Amniotic stem cell (primary cell): ENCODE measurements at places on chromosomes 6 and 20.

- no peak for DNase-seq
Measured at GRCh38 chr6:114151064-114151690, 180.2 kb upstream of the HDAC2 start.

- no peak for DNase-seq
Measured at GRCh38 chr20:33445881-33446625, 2.5 kb upstream of the SNTA1 start.

- DNase-seq, result no peak
Measured at GRCh38 chr6:132210886-132211563, 190.2 kb downstream of the MOXD1 start.

GRCh38 chr20:2261046-2261485, 34.7 kb upstream of the TGM3 start:
- DNase-seq, result no peak

DNA sequence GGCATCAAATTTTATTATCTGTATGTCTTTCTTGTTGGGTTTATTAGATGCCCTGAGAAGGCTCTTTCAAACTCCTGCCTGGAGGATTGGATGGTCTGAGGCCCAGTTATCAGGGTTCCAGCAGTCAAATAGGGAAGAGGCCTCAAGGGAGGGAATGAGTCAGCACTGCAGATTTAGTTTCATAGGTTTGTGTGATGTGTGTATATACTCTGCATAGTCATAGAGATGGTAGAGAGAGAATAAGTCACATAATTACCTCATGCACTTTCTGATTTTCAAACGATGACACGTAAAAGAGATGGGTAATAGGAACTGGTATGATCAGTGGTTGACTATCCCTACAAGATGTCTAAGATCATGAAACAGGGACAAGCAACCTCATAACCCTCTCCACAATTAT, 82.1 kb downstream of the ADAT2 start:
- DNase-seq, result no peak

- no peak for DNase-seq
Measured at GRCh38 chr20:58612121-58612691, 38.9 kb upstream of the STX16 start.

- no peak for DNase-seq
Measured at GRCh38 chr6:169568314-169569087, 133.3 kb downstream of the WDR27 start.

DNA sequence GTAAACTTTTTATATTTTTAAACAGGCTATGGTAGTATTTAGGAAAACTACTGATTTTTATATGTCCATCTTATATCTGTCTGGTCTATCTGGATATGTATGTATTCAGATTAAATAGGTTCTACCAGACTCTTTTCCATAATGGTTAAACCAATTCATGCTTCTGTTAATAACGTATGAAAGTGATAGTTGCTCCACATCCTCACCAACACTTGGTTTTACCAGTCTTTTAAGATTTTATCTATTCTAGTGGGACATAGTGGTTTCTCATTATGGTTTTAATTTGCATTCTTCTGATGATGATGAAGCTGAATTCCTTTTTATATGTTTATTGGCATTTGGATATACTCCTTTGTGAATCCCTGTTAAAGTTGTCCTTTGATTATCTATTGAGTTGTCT, 56.1 kb downstream of the UBR2 start:
- no peak for DNase-seq

DNA sequence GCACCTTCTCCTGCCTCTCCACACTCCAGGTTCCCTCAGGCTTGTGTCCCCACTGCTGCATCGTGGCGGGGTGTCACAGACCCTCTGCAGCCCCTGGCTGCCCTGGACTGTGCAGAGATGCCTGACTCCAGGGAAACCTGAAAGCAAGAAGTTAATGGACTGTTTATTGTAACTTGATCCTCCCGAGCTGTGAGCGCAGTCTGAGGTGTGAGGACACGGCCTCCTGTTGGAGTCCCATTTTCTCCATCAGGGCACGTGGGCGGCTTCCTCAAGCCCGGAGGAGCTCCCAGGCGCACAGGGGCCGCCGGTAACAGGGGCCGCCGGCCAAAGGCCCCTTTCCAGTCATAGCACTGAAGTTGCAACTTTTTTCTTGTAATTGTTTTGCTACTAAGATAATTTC, 16.9 kb downstream of the RBM38 start:
- no peak for DNase-seq

- no peak for DNase-seq
Measured at GRCh38 chr20:63273059-63273579, 506 bp downstream of the ARFGAP1 start.

DNA sequence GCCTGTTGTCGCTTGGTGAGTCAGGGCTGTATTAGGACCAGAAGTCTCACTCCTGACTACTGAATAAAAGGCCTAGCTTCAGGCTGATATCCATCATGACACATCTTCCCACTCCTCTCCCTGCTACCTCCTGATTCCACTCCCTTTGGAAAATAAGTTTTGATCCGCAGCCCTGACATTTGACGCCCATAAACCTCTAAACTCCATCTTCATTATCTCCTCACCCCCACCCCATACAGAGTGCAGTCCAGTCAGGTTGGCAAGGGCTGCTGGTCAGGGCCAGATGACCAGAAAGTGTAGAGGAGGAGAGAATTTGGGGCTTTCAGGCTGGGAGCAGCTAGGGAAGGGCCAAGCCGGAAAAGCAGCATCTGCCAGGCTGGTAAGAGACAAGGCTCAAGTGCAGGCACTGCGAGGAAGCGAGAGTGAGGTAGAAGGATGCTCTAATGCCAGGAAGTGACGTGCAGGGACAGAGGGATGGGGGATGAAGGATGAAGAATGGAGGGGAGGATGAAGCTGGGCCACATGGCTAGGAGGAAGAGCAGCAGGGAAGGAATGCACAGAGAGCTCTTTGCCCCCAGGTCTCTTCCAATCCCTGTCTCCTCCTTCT, 1.2 kb downstream of the GGT7 start:
- no peak for DNase-seq

GRCh38 chr6:157021344-157021992, 244.3 kb downstream of the ARID1B start:
- DNase-seq, result peak; percentile 88

DNA sequence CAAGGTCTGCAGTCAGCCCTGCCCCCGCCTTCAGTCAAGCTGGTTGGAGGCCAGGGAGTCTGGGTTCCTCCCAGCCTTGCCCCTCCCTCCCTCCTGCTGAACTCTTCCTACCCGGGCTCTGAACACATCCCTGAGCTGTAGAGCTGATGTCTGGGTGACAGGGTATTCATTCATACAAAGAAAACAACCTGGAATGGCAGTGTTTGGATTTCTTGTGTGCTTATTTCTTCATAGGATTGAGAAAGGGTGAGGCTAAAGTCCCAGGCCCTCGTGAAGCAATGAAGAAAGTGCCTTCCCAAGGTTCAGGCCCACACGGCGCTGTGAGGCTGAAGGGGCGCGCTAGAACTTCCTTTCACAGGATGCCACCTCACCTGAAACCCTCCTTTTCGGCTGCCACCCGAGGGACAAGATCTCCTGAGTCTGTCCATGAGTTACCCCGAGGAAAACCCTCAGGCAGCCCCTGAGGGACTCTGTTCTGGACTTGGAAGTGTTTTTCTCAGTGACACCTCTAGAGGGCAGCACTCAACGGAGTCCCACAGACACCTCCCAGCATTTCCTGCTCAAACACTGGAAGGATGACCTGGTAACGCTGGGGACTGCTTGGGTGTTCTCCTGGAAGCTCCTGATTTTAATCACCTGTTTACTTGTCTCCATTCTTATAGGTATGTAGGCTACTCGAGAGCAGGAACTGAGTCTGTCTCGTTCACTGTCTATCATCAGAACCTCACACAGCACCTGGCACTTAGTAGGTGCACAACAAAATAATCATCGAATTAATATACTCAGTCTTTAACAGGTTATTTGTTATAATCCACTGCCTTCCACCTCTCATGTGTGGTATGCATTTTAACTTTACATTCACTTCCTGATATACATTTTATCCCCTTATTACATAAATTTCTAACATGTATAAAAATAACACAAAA, 11.8 kb upstream of the GSTA1 start:
- no peak for DNase-seq

DNA sequence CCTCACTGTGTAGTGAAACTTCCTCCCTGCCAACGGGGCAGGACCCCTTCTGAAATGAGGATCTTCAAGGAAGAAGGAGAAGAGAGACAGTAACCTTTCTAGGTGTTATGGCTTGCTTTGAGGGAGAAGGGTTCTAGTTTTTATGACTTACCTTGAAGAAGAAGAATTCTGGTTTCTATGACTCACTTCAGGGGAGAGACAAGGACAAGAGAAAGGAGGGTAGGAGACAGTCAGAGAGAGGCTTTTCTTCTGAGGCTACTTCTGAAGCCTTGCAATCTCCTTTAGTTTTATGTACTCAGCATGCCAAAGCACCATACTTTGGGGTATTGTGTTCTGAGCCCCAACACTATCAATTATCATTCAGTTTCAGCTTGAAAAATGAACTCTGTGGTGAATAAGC, 25.8 kb upstream of the IBTK start:
- no peak for DNase-seq

GRCh38 chr6:12136905-12137304, 124.8 kb downstream of the HIVEP1 start:
- no peak for DNase-seq

GRCh38 chr6:8180327-8181159, 78.2 kb upstream of the EEF1E1 start:
- peak; percentile 42 for DNase-seq

DNA sequence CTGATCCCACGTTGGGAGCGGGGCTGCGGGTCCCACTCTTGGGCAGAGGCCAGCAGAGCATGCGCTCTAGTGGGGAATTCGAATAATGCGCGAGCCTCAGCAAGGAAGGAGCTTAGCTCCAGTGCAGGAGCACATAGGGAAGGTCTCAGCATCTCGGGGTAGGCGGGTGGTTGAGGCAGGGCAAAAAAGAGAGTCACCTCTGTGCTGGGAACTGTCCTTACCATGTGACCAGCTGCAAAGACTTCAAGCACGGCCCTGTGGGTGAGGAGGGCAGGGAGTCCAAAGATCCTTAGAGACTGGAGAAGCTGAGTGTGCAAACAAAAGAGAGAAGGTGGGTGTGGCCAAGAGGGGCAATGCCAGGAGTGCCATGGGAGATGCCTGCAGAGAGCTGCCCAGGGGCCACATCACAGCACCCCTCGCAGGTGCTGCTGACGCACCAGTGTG, 79.2 kb upstream of the CD93 start:
- DNase-seq, result no peak

DNA sequence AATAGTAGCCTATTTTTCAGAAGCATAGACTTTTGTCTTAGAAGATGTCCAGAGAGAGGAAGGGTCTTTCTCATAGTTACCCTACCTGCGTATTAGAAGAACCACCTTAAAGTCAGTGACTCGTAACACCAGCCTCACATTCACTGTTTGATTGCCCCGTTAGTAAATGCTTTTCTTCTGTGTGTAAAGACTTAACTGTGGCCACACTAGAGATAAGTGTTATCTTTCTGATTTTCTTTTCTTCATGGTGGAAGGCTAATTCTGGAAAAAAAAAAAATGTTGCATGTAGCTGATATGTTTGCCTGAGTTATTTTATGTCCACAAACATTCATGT, 83.9 kb downstream of the SAMD3 start:
- no peak for DNase-seq

DNA sequence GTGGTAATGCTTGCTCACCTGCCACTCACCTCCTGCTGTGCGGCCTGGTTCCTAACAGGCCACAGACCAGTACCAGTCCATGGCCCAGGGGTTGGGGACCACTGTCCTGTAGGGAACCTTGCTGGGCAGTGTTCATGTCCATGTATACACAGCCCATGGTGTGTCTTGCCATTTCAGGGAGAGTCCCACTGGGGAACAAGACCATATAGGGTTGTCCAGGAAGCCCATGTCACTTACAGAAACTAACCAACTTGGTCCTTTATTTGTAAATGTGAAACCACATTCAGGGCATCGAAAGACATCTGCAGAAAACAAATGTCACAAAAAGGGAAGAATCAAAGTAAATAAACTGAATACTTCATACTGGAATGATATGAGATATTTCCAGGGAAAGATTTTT, 179.1 kb downstream of the NFATC2 start:
- DNase-seq, result no peak

GRCh38 chr6:112881027-112881426, 533.9 kb downstream of the RFPL4B start:
- peak; percentile 37 for DNase-seq

GRCh38 chr6:40852779-40853373, 186.1 kb downstream of the UNC5CL start:
- no peak for DNase-seq

DNA sequence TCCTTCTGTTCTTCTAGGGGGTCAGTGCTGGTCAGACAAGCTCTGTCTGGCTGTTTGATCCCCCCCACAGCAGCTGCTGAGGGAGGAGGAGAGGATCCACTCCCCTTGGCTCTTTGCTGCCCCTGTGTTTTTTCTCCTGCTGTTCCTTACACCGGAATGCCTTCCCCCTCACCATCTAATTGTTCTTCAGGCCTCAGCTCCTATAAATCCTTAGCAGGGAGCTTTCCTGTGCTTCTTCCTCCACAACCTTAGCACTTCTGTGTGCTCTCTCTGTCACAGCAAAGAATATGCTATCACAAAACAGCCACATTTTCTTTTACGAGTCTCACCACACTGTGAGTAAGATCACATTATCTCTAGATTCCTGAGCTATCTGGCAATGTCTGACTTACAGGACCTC, 196.6 kb downstream of the OTOR start:
- DNase-seq, result no peak

- DNase-seq, result no peak
Measured at GRCh38 chr20:10253780-10254179, 35.1 kb downstream of the SNAP25 start.

DNA sequence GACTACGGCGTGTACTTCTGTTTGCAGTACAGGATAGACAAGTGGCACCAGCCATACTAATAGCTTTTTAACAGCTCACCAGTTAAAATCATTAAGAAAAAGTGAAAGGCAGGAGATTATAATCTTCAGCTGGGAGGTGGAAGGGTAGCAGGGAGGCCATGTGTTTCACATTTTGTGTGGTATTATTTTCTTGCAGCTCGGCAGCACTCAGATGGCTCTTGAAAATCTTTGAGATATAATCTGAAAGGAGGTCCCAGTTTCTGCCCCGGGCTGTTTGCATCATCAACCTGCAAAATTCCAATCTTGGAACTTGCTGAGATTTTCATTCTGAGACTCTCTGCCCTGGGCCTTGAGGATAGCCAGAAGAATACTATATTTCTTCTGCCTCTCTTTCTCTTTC, 87.5 kb upstream of the HDAC2 start:
- no peak for DNase-seq

GRCh38 chr6:167579806-167580618, 246.7 kb upstream of the AFDN start:
- no peak for DNase-seq

DNA sequence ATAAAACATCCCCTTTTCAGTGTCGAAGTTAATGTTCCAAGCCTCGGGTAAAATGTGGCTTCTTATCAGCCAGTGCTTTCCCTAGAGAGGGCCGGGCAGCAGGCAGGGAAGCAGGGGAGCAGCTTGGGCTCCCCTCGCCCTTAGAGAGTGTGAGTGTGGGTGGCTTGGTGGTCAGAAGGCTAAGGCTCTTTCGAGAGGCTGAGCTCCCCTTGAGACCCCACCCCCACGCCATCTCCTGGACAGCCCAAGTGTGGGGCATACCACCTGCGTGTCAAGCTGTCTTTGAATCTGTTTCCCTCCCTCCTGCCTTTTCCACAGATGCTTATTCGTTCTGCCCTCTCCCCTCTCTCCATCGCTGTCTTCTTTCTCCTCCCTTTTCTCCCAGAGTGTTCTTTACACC, 95.1 kb upstream of the FOXP4 start:
- DNase-seq, result no peak
